ENCODE measurements at places on chromosomes 1 and 21.

DNA sequence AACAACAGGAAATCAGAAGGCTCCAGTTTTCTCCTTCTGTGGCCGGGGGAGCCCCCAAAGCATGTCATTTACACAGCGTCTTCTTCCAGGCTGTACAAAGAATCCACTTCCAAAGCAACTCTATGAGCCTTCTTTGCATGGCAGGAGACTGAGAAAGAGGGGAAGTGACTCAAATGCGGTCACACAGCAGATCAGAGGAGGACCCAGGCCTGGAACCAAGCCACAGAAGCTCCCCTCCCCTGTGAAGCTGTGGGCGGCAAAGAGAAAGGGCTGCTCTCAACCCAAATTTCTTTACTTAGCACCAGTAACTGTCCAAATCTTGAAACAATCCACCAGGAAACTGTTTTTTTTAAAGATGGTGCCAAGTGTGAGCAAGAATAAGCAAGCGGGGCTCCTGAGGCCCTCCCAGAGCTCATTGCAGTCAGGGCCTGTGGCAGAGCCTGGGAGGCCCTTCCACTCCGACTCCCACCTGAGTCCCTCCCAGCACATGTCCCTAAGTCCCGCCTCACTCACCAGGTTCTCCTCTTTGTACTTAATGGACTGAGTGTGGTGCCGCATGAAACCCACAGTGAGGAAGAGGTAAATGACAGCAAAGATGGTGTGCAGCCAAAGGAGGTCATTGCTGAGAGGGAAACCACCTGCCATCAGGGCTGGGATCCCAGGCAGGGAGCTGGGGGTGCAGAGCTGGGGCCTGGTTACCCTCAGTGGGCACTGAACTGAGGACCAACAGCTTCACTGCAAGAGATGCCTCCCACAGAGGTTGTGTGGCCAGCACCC lies 15.9 kb downstream of the TMEM63A start:
- DNase-seq, result peak; percentile 43

DNA sequence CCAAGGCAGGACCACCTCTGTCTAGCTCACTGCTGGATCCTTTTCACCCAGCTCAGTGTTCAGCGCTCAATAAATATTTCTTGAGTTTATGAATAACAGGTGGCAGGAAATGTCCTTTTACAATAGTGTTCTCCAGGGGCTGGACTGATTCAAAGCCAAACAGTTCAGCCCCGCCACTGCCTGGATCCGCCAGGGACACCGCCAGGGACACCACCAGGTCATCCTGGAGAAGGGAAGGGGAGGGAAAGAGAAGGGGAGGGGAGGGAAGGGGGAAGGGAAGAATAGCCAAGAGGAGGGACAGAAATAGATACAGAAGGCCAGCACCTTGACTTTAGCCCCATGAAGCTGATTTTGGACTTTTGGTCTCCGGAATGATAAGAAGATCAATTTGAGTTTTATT lies 255.6 kb downstream of the GRIK3 start:
- no peak for DNase-seq

DNA sequence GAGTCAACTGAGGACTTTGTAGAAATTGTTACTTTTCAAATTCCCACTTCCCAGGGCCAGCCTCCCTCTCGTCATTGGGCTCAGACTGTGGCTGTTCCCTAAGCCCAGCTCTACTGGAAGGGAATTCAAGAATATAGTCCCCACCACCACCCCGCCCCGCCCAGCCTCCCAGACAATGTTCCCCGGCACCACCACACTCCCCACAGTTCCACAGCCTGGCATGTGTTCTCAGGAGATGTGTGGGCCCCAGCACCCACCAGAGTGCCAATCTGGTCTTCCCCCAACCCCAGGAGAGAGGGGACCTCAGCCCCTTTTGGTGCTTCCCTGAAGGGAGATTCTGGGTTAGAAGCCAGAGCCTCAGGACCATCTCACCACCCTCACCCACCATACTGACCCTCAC lies 120.1 kb downstream of the SYT2 start:
- no peak for DNase-seq

DNA sequence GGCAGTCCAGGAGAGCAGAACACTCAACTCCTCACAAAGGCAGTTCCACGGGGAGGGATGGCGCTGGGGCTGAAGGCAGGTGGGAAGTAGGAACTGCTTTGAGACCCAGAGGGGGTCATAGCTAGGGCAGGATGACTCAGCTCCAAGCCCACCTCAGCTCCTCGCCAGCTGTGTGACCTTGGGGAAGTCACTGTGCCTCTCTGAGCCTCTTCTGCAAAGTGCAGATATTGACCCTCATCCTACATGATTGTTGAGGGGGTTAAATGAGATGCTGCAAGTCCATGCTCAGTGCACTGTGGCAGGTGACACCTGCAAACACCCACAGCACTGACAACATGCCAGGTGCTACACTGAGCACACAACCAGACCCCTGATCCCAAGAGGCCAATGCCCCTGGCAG lies 93.2 kb downstream of the LACTBL1 start:
- no peak for DNase-seq

DNA sequence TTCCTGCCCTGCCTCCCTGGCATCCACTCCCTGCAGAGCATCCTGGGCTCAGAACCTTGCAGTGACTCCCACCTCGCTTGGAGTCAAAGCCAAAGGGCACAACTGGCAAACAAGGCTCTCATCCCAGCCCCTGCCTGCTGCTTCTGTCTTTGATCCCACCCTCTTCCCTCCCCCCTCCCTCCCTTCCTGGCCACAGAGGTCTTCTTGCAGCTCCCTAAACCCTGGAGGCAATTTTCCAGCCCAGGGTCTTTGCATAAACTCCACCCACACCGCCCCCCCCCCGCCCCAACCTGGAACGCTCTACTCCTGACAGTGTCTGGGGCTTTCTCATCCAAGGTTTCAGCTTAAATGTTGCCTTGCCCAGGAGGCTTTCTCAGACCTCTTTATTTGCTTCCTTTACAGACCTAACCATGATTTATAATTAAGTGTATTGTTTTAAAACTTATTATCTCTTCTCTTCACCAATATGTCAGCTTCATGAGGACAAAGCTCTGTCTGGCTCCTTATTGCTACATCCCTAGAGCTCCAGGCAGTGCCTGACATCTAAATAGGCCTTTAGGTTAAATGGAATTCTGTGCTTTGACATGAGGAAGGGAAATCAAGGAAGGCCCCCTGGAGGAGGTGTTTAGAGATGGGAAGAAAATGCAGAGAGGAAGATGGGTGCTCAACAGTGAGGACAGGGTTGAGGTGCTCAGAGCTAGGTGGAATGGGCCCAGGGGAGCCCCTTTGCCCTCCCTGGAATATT lies 37.7 kb upstream of the PADI1 start:
- DNase-seq, result no peak

DNA sequence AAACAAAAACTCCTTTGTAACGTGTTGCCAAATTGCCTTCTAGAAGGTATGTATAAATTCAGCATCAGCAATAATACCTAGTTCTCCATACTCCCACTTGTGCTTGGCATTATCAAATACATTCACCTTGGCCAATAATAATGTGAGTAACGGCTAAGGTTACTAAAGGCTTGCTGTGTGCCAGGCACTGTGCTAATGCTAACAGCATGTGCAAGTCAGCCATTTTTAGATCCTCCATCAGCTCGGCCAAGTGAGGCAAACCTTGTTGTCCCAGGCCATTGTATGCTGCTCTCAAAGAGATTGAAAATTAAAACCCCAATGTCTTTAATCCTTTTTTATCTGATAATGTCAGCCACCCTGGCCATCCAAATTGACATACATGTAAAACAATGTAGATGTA lies 48.1 kb downstream of the STYXL2 start:
- no peak for DNase-seq

GRCh38 chr1:96660051-96660450 lies 61.5 kb upstream of the PTBP2 start:
- no peak for DNase-seq

- DNase-seq, result no peak
Observed at GRCh38 chr1:65209005-65209885, 61.2 kb downstream of the AK4 start.

DNA sequence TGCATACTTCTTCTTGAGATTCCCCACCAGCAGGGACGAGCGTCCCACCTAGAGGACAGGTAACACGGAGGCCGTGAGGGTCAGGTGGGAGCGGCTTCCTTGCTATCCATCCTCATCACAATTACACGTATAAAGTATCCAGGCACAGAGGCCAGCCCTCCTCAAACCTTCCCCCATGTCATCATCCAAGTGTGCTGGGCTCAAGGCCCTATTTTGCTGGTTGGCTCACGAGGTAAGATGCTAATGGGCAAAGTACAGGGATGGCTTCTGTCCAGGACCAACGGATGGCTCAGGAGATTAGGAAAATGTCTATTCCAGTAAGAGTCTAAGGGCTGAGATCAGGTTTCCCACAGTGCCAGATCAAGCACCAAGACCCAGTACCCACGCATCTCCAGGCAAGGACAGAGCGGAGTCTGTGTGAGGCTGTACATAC lies 11.5 kb upstream of the A3GALT2 start:
- DNase-seq, result no peak

DNA sequence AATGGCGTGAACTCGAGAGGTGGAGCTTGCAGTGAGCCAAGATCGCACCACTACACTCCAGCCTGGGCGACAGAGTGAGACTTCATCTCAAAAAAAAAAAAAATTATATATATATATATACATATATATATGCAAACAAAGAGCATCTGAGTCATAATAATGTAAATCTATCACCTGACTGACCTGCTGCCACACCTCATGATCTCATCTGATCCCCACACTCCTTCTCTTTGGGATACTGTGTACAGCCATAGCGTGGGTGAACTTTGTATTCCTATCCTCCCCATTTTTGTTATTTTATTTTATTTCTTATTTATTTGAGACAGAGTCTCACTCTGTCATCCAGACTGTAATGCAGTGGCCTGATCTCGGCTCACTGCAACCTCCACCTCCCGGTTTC lies 2.6 kb upstream of the HDAC1 start:
- no peak for DNase-seq

DNA sequence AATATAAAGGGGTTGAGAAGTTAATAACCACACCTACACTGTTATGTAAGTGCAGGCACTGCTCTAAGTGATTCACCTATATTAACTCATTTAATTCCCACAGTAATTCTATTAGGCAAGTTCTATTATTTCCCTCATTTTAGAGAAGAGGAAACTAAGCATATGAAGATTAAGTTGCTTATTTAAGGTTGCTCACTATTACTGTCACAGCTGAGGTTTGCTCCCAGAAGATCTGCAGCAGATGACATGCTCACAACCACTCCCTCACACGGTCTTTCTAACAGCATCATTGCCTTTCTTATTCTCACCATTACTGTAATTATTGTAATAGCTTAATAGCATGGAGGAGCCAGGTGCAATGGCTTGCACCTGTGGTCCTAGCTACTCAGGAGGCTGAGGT lies 196.4 kb upstream of the GREM2 start:
- DNase-seq, result no peak

GRCh38 chr1:3625151-3625907 lies 514 bp downstream of the TPRG1L start:
- no peak for DNase-seq

DNA sequence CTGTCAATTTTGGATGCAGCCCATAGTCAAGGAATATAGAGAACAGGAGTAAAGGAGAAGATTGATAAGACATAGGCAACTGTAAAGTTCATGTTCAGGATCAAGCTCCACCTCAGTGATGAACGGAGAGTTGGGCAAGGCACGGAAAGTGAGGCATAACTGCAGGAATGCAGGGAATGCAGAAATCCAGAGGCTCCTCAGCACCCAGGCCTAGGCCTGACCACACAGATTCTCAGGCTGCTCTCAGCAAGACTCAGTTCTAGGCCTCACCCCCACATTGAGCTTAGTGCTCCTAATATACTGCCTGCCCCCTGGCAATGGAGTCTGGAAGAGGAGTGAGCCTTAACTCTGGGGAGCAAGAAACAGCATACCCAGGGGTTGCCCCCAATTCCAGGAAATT lies 36.3 kb upstream of the S1PR1 start:
- DNase-seq, result no peak

DNA sequence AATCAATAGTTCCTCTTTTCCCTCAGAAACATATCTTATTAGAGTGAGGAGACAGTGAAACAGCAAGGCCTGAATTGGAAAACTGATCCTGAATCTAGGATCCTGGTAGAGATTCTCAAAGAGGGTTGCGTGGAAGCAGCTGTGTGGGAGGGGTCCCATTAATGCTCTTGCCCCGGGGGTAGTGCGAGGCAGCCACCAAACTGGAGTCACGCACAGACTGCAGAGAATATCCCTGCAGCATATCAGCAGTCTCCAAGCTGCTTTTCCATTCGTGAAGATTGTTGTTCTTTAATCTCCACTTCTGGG lies 150.1 kb downstream of the DISC1 start:
- no peak for DNase-seq
